ENCODE measurements at places on chromosomes 2 and 18. TPM values are rescaled to one million over a fixed set of nuclear protein-coding genes. Genes with fewer than 3 reads are reported as not detected.

TRPM8 gene
- 0.15 TPM for total RNA-seq

AFF3 gene
- total RNA-seq = 113 TPM

CDH20 gene
- total RNA-seq = not detected

CTNNA2 gene
- total RNA-seq = not detected

ARHGAP15 gene
- total RNA-seq = 0.42 TPM

NCKAP5 gene
- 0.87 TPM for total RNA-seq

CHRNA1 gene
- 0.38 TPM for total RNA-seq

NOTO gene
- total RNA-seq = not detected

RUFY4 gene
- not detected for total RNA-seq

GRCh38 chr2:230444832-230445231 is 28.8 kb downstream of the SP100 start:
- no peak for DNase-seq

GRCh38 chr2:174180165-174180724 is 68.1 kb downstream of the OLA1 start:
- DNase-seq = no peak

- no peak for DNase-seq
These were observed 202.9 kb upstream of the RAB12 start for GRCh38 chr18:8406186-8406867.

- no peak for DNase-seq
These were observed 1241.2 kb downstream of the SUCLG1 start for GRCh38 chr2:83217854-83218253.

DNA sequence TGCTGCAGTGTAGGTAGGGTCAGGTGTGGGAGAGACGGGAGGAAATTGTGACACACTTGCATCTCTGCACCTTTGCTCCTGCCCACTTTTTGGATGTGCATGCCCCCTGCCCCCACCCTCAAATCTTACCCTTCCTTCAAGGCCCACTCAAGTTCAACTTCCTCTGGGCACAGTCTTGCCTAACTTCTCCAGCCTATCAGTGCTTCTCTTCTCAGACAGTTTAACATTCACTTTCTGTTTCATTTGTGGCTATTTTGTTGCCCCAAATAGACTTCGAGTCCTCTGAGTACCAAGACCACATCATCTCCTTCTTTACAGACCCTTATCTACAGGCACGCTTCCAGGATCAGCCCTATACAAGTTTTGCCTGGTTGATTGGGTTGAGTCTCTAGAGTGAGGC is 2.7 kb downstream of the ST8SIA5 start:
- DNase-seq = no peak

DNA sequence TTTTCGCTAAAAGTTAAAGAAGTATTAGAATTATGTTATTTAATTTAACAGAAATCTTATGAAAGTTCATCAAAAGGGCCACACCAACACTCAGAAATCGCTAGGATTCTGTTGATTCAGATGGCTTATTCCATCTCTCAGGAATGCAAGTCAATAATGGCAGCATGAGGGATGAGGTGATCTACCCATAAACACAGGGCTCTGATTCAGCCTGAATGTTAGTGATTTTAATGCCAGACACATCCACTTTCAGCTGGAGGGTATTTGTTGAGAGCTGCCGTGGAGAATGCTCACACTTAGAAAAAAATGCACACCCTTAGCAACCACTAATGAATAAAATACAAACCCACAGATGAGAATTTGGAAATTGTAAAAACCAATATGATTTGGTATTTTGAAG is 173.3 kb upstream of the ERBB4 start:
- no peak for DNase-seq

DNA sequence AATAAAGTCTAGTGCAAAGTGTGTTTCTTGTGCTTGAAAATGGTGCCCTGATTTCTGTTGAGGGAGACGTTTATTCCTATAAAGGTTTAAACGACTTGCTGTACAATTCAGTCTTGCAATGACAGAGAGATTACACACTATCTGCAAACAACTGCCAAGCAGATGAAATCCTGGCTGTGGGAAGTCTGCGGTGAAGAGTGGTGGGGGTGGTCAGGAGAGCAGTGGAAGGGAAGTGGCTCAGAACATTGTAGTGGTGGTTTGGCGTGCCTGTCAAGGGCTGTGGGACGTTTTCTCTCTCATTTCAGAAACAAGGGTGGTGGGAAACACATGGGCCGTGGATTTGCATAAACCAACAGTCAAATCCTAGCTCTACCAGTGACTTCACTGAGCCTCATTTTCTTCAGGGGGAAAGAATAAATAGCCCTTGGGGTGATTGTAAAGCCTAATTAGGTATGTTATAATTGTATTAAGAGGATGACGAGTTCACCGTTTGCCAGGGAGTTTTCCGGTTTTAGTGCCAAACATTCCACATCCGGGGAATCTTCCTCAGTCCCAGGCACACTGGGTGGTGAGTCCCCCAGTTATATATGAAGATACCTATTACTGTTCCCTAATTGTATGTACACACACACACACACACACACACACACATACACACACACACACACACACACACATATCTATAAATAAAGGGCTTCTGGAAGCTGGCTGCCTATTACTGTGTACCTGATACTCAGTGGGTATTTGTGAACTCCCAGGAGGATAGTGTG is 115.0 kb downstream of the SPTBN1 start:
- no peak for DNase-seq

DNA sequence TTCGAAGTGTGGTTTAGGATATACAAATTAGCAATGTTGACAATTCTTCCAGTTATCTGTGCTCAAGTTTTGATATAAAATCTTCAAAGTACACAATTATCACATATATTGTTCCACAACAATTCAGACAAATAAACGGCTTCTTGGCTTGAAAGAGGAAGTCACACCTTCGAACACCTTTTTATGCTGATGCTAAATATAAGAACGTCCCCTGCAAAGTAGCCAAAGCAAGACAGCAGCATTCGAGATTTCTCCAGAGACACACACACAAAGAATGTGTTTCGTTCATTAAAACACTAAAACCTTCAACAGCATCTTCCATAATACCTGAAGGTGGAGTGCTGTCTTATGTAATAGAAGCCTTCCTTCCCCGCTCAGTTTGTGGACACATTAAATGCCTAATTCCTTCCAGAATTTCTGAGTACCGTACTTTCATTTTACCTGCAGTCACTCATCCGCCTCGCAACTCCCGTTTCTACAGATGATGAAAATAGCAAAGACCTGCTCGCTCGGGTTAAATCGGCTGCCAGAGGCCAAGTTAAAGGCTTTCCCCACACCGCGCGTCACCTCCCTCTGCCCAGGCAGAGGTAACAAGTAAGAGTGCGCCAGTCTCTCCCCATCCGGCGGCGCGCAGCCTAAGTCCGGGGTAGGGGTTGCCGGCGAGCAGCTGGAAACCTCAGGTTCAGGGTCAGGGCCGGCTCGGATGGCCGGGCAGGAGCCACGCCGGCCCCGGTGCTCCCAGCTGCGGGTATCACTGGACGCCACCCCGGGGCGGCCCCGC is 847 bp downstream of the SERPINE2 start:
- no peak for DNase-seq

DNA sequence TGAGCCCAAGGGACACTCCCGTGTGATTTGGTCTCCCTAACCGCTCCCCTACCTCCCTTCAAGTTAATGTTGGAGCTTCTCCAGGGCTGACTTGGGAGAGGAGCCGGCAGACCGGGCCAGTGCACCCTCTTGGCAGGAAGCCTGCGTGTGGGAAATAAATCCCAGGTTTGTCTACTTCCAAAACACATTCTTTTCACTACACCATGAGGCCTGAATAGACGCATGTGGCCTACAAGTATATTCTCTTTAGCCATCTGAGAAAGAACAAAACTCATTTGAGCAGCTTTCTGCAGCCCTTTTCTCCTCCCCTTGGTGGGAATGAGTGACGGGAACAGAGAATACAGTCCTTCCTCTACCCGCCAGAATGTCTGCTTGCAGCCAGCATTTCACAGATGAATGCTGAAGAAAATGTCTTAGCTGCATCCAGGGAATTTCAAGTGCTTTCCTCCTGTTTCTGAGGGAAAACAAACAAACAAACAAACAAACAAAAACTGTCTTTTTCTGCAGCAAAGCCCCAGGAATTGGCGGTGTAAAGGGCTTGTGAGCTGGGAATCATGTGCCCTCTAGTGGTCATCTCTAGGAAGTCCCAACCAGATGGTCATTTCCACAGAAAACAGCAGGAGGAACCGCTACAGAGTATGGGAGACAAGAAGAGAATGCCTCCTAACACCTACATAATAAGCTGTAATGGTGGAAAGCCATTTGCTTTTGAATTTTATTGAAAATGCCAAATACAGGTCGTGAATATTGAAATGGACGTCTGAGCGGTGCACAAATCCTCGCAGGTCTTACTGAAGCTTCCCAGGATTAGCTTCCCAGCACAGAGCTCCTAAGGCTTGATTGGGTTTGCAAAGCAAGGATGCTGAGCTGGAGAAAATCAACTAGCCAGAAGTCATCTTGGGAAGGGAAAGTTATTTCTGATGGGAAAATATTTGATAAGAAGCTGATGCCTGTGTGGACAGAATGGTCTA is 41.2 kb upstream of the DAPL1 start:
- DNase-seq = no peak

DNA sequence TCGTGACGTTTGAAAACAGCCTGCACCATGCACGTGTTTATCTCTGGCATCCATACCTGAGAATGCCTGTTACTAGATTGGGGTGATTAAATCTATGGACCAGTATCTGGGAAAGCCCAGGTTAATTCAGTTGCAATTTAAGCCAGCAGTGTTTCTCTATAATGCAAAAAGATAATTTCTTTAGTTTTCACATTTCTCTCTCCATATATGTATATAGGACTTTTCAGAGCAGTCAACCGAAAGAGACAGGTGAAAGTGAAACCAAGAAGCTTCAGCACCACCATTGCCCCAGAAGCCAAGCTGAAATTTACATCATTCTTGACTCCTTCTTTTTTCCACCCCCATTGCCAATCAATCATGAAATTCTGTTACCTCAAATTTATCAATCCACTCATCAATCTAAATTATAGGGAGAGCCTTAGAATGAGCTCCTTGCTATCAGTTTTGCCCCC is 2.7 kb upstream of the LRP2 start:
- no peak for DNase-seq

DNA sequence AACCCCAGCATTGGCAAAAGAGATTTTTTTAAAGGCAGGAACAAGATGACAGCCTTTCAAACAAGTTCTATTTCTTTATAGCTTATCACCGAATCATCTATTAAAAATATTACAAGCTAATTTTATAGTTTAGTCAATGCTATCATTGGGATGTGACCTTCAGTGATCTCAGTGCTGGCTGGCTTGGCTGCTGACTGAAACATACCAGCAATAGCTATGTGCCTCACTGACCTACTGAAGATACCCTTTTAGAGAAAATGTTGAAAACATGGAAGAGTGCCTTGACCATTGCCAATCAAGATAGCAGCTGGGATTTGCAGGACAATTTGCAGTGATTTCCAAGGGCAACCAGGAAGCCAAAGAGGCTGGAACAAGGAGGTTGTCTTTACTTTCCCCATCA is 44.0 kb downstream of the CSRNP3 start:
- DNase-seq = no peak

GRCh38 chr2:54504866-54505265 is 48.7 kb downstream of the SPTBN1 start:
- no peak for DNase-seq

DNA sequence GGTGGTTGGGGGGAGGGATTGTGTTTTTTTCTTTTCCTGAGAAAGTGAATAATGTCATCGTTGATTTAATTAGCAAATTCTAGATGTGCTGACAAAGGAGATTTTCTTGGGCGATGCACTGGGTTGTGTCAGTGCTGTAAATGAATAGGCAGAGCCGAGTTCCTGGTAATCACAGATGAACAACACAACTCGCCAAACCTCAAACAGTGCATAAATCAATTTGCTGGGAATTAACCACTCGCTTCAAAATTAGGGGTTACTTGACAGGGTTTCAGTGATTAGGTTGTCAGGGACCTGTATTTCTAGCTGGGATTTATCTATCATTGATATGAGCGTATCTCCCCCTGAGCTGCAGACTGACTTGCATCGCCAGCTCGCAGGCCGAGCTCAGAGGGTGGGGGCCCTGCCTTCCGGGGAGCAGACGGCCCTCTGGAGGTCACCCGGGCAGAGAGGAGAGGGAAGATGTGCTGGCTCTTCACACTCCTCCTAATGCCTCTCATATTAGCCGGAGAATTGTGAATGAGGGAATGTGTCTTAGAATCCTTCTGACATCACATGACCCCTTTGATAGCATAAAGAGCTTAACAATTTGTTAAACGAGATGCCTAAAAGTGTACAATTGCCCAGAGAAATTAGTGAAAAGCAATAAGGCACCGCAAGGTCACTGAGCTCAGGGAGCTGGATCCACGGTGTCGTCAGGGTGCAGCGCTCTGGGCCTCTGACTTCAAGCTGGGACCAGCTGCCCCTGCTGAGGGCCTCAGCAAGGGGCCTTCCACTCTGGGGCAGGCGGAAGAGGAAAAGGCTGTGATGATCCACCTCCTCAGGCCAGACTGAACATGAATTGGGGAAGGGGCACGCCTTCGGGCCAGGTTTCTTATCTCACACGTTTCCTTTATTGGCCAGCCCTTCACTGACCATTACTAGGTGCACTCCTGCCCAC is 48.9 kb downstream of the SMIM21 start:
- DNase-seq = no peak

DNA sequence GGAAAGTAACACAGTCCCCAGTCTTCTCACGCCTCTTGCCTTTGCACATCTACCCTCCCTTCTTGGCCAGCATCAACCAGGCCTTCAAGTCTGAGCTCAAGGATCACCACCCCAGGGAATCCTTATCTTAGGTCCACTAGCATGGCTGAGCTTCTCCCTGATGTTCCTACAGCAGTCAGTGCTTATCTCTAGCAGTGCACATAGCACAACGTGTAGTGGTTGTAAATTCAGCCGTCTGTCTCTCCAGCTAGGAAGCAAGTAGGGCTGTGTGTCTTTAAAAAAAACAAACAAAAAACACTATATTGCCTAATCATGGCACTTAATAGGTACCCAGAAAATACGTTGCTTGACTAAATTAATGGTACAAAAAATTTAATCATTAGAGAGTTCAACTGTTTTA is 29.2 kb downstream of the KCNG3 start:
- no peak for DNase-seq

GRCh38 chr2:48319863-48320262 is 210.1 kb upstream of the STON1 start:
- no peak for DNase-seq

- DNase-seq = no peak
These were observed 381.4 kb downstream of the CCDC85A start for GRCh38 chr2:56565143-56565542.

DNA sequence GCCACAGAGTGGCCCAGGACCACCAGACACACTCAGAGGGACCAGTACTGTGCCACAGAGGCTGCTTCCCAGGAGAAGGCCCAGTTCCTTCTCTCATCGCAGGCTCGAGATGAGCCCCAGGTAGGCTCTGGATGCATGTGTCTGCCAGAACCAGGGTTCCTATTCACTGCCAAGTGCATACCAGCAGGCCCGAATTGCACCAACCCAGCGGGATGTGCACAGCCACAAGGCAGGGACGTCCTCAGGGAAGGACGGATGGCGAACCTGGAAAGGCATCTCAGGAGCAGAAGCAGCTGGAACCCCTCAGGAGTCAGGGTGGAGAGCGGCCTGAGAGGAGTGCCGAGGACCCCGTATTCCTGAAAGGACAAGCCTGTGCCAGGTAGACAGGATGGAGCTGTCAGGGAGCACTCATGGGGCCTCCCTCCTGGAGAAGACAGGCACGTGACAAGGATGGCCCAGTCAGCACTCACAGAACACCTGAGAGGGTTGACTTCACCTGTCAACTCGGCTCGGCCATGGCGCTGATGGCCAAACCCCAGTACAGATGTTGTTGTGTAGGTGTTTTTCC is 73.7 kb downstream of the PTGR3 start:
- no peak for DNase-seq

All from chondrocyte (in vitro differentiated cells).